ENCODE measurements at places on chromosomes 7 and 10.
A peak's percentile ranks its signal among the peaks of the same experiment; 100 is the strongest.

GRCh38 chr7:40673285-40673684 lies 538.5 kb downstream of the SUGCT start:
- DNase-seq = no peak

DNA sequence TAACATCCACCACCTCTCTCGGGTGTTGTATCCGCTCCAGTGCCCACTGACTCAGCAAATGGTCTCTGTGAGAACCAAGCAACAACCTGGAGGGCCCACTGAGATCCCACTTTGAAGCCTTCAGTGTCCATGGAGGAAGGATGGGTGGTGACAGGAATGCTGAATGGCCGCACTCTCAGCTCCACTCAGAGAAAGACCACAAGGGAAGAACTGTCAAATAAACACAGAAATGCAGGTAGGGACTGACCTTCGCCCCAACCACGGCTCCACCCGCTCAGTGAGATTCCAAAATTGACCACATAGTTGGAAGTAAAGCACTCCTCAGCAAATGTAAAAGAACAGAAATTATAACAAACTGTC lies 65.8 kb downstream of the VIPR2 start:
- DNase-seq = no peak

- no peak for DNase-seq
These were observed 32.6 kb upstream of the ARHGAP21 start for GRCh38 chr10:24756283-24756682.

DNA sequence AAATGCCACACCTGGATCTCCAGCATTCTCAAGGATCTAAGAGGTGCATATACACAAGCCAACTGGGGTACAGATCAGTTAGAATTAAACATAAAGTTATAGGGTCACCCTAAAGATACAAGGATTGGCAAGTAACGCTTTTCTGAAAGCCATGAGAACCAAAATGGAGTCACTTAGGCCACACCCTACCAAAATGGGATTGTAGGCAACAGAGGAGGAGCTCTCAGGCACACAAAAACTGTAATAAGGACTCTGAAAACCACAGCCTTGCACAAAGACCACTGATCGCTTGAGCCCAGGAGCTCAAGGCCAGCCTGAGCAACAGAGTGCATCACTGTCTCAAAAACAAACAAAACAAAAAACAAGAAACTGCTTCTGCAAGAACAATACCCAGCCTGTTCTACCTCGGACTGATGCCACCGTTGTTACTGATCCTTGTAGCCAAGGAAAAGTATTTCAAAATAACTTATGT lies 35.5 kb downstream of the SVOPL start:
- peak; percentile 16 for DNase-seq

DNA sequence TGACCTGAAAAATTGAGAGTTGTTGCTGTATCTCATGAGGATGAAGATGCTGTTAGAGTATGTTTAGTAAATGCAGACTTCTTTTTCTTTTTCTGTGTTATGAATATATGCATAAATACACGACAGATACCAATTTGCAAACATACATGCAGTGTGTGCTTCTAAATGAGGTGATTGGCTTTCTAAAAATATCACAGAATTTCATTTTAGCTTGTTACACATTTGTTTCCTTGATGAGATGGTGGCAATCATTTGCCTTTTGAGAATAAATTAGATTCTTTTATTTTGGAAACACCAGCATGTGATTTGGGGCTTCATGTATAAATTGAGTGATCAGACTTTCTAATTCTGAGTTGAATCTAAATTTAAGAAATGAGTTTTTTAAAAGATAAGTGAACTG lies 29.7 kb downstream of the CCNY start:
- no peak for DNase-seq

DNA sequence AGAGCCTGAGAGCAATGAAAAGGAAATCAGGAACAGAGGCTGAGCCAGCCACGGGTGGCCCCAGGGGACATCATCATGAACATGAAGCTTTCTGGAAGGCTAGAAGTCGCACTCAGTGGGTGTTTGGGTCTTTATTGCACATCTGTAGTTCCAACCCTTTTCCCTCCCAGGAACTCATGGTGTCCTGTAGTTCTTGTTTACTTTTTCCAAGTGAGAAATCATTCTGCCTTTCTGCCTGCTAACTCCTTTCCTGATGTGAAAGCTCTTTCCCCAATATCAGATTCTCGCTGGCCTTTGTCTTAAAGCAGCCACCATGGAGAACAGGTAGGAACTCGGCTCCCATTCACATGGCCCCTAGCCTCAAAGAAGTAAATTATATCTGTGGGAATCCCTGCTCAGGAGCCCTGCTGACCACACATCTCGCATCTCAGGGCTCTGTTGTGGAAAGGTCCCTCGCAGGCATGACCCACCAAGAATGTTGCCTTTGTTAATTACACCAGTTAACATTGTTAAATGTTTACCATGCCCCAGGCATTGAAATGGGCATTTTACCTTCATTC lies 542.7 kb downstream of the TNS3 start:
- DNase-seq = no peak

GRCh38 chr10:80613466-80614170 lies 75.9 kb downstream of the SH2D4B start:
- DNase-seq = no peak
